ENCODE measurements at places on chromosomes 1 and 21.
A peak's percentile ranks its signal among the peaks of the same experiment; 100 is the strongest.

DNA sequence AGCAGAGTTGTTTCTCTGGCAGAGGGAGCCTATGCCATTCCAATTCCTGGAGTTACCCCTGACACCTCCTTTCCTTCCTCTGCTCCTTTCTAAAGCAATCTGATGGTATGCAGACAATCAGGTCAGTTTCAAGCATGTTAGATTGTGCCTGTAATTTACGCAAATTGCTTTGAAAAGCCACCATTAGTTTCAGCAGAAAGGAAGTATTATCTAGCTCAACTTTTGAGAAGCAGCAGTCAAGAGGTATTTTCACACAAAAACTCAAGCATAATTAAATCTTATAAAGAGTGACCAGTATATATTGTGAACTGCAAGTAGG is 2.2 kb downstream of the ERRFI1 start:
- DNase-seq, result no peak

DNA sequence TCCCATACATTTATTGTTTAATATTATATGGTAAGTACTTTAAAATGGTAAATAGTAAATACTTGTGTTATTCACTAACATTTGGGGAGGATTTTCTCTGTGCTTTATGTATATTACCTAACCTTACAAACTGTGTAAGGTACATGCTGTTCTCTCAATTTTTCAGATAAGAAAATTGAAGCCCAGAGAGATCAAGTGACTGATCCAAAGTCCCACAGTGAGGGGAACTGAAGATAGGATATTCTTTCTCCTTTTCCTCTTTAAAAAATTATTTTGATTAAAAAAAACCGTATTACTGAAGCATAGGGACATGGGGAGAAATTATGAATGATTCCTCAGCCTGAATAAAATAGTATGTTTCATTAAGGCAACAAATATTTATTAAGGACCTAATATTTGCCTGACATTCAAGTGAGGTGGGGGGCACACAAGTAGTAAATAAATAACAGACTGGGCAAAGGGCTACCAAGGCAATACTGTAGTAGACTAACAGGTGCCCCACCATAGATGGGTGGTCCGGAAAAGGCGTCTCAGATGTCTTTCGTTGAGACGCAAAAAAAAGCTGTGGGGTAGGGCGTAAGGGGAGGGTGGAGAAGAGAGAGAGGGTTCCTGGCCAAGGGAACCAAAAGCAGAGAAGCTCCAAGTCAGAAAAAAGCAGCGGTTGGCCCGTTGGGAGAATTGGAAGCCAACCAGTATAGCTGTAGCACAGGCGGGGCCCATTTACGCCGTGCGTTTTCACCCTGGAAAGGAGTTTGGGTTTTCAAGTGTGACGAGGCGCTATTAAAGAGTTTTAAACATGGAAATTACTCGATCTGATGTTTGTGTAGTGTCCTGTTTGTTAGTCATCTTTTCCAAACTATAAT is 944 bp upstream of the AGO3 start:
- DNase-seq, result peak; percentile 48

DNA sequence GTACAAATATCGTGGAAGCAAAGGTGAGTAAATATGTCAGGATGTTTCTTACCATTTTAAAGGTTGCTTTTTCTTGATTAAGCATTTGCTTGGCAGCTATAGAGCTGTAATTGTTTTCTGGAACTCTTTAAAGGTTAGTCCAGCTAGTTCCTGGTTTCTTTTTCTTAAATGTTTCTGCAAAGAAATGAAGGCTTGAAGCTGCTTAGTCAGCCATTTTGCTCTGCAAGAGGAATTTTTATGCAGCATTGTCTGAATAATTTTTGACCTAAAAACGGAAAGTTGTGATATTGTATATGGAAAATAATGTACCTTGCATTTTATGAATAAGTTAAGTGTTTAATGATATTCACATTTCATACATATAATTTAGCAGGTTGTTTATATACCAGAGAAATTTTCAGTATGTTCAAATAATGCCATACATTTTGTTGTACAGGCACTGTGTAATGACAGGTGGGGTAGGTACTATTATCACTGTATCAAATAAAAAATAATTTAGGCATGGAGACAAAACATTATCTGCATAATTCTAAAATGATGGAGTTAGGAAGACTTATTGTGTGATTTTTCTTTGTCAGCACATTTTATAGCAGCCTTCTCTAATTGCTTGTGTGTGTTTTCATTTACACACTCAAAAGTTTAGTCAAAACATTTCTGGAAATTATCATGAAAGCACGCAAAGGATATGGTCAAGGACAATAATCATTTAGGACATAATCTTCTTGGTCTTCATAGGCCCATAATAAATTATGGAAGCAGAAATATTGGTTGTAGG is 624.4 kb downstream of the NCAM2 start:
- DNase-seq, result no peak

- no peak for DNase-seq
Observed at GRCh38 chr1:97348599-97349265, 572.1 kb downstream of the DPYD start.

- DNase-seq, result peak; percentile 14
Observed at GRCh38 chr1:5891736-5892135, 100.5 kb downstream of the NPHP4 start.

GRCh38 chr1:6380037-6380436 is 13.5 kb downstream of the ACOT7 start:
- no peak for DNase-seq

GRCh38 chr1:245180496-245181157 is 25.8 kb downstream of the KIF26B start:
- DNase-seq, result no peak

- no peak for DNase-seq
Observed at GRCh38 chr1:166971252-166971651, 4.1 kb downstream of the ILDR2 start.

DNA sequence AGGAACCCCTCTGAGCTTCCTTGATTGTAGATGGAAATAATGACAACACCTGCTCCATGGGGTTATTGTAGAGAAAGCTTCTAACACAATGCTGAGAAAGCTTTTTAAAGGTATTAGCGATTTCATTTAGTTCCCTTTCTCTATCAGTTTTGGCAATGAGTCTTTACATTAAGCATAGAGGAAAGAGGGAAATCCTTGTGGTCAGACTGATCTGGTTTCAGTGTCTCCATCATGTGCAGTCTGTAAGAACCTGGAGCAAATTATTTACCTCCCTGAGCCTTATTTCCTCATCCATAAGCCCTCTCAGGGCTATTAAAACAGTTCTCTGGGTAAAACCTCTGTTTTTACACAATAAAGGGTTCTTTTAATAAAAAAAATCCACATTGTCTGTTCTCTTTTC is 87.5 kb downstream of the FGGY start:
- DNase-seq, result no peak

DNA sequence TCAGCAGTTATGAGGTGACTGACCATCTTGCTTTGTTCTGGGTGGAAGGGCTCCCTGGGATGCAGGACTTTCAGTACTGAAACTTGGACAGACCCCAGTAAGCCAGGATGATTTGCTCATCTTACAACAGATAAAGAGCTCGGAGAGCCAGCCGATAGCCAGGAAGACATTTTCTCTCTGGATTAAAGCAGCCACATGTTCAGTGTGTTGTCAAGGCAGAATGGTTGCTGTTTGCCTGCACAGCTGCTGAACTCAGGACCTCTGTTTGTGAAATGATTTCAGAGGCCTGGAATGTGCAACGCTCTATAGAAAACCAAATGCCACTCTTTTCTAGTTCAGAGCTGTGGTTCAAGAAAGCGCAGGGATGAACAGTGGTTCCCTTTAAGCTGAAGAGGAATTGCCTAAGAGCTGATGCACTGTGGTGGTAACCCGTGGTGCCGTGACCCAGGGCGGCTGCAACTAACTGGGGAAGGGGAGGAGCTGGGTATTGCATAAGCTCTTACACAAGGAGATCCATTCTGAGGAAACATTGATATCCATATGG is 40.7 kb downstream of the CASQ2 start:
- DNase-seq, result peak; percentile 91

- DNase-seq, result no peak
Observed at GRCh38 chr1:227767401-227768124, 32.3 kb downstream of the SNAP47 start.

DNA sequence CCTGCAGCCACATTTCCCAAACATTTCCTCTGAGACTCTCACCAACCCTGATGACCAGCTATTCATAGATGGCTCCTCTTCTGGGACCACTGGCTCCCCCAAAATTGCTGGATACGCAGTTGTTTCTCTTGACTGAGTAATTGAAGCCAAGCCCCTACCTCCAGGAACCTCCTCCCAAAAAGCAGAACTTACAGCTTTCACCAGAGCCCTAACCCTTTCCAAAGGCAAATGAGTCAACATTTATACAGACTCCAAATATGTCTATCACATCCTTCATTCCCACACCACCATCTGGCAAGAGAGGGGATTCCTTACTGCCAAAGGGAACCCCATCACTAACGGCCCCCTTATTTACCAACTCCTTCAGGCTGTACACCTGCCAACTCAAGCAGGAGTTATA is 20.3 kb upstream of the CA6 start:
- DNase-seq, result no peak

DNA sequence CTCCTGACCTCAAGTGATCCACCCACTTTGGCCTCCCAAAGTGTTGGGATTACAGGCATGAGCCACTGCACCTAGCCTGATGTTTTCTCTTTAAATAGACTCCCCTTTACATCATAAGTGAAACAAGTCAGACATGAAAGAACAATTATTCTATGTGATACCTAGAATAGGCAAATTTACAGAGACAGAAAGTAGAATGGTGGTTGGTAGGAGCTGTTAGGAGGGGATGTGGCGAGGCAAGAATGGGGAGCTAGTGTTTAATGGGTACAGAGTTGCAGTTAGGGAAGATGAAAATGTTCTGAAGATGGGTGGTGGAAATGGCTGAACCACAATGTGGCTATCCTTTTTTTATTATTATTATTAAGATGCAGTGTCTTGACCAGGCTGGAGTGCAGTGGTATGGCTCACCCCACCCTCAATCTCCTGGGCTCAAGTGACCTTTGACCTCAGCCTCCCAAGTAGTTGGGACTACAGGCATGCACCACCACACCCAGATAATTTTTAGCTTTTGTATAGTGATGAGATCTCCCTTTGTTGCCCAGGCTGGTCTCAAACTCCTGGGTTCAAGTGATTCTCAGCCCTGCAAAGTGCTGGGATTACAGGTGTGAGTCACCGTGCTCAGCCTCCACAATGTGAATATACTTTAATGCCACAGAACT is 28.4 kb downstream of the ELF3 start:
- DNase-seq, result no peak

GRCh38 chr1:239829535-239829934 is 262.1 kb upstream of the FMN2 start:
- no peak for DNase-seq

DNA sequence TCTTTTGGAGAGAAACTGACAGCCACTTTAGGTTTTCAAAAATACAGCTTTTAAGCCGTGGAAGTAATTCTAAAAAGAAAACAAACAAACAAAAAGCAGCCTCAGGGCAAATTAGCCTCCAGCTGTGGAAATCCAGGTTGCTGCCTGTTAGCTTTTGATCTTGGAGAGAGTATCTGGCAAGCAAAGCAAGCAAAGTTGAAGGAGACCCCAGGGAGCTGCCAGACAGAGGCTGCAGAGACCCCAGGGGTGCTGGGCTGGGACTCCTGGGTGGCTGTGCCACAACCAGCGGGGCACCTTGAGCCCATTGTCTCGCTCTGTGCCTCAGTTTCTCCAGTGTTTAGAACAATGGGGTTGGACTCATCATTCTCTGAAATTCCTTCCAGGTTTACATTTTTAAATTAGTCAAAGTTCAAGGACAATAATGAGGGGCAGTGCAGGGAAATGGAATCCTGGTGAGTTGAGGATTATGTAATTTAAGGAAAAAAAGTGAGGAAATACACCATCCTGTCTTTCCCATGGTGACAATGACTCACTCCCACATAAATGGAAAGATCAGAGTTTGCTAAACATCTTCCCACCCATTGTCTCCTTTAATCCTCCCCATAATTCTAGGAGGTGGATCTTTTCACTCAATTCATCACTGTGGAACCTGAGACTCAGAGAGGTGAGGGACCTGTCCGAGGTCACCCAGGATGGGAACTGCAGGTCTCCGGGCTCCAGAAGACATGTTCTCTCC is 480.5 kb downstream of the MATN1 start:
- DNase-seq, result no peak

- DNase-seq, result no peak
Observed at GRCh38 chr1:2391931-2392509, 379 bp downstream of the RER1 start.

DNA sequence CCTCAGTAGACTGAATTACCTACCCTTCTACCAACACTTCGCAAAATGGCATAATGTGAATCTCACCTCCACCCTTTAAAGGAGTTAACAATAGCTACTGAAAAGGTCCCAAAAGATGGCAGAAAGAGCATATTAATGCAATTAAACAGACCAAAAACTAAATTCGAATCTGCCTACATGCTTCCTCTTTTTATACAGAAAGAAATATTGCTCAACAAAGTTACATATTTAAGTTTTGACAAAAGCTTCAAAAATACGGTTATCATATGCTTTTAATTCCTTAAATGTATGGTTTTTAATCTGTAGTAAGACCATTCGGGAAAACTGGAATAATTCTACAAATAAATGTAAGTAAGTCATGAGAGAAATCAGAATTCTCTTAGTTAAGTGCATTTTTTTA is 2.2 kb downstream of the APP start:
- no peak for DNase-seq

Data from stromal cell of bone marrow (primary cell).